ENCODE measurements at places on chromosomes 4 and X. TPM values are rescaled to one million over a fixed set of nuclear protein-coding genes. Genes with fewer than 3 reads are reported as not detected.

The DIPK2B gene
- total RNA-seq: 6.4 TPM

The GPC3 gene
- total RNA-seq: 3.7 TPM

The REELD1 gene
- not detected for total RNA-seq

The MXD4 gene
- 17.0 TPM for total RNA-seq

The CTAG1A gene
- not detected for total RNA-seq

The FBXO8 gene
- total RNA-seq: 27.0 TPM

The TREX2 gene
- total RNA-seq: 0.25 TPM

The SSX3 gene
- not detected for total RNA-seq

The PCYT1B gene
- 21.1 TPM for total RNA-seq

The ERCC6L gene
- total RNA-seq: 0.74 TPM

The HS3ST1 gene
- 4.4 TPM for total RNA-seq

The TCEAL9 gene
- total RNA-seq: 30.7 TPM

The CCDC120 gene
- 3.0 TPM for total RNA-seq

The ASB11 gene
- total RNA-seq: under 0.01 TPM

The SATL1 gene
- 0.98 TPM for total RNA-seq

The MAGEC1 gene
- total RNA-seq: not detected

The GAGE1 gene
- total RNA-seq: not detected

The CTAG1B gene
- not detected for total RNA-seq

The RAB40A gene
- 1.2 TPM for total RNA-seq

The OTC gene
- total RNA-seq: under 0.01 TPM

The GPC4 gene
- 4.7 TPM for total RNA-seq

The CXorf65 gene
- total RNA-seq: not detected

The HPGD gene
- total RNA-seq: 3.0 TPM

The TASL gene
- 0.49 TPM for total RNA-seq

The NAA11 gene
- total RNA-seq: not detected

The CT83 gene
- total RNA-seq: not detected

The AWAT2 gene
- total RNA-seq: not detected

The ZMAT1 gene
- total RNA-seq: 12.5 TPM

The TMPRSS11F gene
- not detected for total RNA-seq

The TEX11 gene
- total RNA-seq: under 0.01 TPM

The PDS5A gene
- 58.3 TPM for total RNA-seq

The HTN3 gene
- total RNA-seq: not detected

The PGK1 gene
- total RNA-seq: 84.3 TPM

The OTOP1 gene
- not detected for total RNA-seq

The HSFX3 gene
- not detected for total RNA-seq

Measured in temporal lobe (tissue), 4 donors.